Activated CD4-positive, alpha-beta T cell treated with anti-CD3 and anti-CD28 coated beads, Interleukin-2, amount 10 ng/mL, durations not matched to agents 24 days and 14 days (primary cell): ENCODE measurements at places on chromosomes 1 and 21.

DNA sequence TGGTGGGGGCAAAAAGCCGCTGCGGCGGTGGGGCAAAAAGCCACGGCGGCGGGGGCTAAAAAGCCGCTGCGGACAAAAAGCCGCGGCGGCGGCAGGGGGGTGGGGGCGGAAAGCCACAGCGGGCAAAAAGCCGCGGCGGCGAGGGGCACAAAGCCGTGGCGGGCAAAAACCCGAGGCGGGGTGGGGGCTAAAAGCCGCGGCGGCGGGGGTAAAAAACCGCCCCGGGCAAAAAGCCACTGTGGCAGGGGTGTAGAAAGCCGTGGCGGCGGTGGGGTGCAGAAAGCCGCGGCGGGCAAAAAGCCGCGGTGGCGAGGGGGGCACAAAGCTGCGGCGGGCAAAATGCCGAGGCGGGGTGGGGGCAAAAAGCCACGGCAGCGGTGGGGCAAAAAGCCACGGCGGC is 3901.8 kb downstream of the SRGAP2C start:
- DNase-seq = no peak

DNA sequence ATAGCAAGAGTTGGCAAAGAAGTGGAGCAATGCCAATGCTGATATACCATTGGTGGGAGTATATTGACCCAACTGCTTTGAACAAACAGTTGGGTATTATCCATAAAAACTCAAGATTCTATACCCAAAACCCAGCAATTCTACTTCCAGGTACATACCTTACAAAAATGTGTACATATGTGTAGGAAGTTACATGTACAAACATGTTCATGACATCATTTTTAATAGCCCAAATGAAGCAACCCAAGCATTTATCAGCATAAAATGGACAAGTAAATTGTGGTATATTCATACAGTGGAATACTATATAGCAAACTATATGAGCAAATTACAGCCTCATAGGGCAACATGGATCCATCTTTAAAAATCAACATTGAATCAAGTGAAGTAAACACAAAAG is 20.9 kb downstream of the RWDD3 start:
- DNase-seq = no peak

DNA sequence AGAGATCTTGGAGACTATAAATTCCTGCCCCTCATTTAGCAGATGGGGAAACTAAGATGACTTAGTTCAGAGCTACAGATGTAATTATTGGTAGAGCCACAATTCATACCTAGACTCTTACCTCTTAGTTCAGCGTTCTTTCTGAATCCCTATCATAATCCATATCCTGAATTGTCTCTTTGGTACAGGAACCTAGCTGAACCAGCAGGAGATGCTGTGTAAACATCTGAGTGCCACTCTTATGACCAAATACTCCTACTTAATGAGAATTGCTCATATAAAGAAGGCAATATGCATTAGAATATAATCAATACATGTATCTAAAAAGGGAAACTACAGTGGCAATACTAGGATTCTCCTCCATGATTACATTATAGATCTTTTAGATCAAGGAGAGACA is 459.0 kb downstream of the SIPA1L2 start:
- DNase-seq = no peak

DNA sequence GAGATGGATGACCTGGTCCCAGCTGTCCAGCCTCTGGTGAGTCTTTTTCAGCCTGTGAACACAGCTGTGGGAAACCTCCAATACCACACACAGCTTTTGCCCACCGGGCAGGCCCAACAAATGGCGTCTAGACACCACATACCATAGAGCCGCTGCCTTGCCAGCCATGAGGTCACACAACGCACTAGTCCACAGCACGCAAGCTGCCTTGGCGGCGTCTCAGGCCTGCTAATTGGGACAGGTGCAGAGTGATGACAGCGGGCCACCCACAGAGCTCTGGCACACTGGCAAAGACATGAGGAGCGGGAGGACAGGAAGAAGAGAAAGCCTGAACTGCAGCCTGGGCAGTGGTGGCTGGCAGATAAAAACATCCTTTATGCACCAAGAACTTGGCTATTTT is 125.5 kb downstream of the ADAMTS1 start:
- no peak for DNase-seq

GRCh38 chr1:119675349-119676345 is 27.6 kb upstream of the ZNF697 start:
- DNase-seq = peak; percentile 90

DNA sequence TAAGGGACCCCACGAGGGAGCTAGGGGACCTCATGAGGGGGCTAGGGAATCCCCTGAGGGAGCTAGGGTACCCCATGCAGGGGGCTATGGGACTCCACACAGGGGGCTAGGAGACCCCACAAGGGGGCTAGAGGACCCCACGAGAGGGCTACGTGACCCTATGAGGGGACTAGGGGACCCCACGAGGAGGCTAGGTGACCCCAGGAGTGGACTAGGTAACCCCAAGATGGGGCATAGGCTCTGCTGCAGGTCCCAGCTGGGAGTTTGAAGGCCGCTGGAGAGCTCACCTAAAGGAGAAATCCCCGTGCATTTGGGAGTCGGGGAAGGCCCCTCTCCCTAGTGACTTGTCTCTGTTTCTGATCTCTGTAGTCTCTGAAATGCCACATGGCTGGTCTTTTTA is 50.0 kb upstream of the DMRTB1 start:
- no peak for DNase-seq

GRCh38 chr1:192756314-192756713 is 52.5 kb upstream of the RGS2 start:
- no peak for DNase-seq

DNA sequence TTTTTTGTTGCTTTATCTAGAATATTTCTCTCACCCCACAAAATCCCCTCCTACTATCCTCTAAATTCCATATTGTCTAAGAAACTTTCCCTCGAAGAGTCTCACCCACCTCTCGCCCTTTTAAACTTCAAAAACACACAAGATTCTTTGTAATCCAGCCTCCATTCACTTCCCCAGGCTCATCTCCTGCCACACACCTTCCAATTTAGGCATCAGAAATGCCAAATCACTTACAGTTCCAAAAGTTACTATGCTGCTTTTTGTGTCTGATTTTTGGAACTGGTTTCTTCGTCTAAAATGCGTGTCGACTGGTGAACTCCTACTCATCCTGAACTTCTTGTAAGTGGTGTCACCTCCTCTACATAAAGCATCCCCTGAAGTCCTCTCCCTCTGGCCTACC is 482.4 kb upstream of the CAMK1G start:
- DNase-seq = no peak

DNA sequence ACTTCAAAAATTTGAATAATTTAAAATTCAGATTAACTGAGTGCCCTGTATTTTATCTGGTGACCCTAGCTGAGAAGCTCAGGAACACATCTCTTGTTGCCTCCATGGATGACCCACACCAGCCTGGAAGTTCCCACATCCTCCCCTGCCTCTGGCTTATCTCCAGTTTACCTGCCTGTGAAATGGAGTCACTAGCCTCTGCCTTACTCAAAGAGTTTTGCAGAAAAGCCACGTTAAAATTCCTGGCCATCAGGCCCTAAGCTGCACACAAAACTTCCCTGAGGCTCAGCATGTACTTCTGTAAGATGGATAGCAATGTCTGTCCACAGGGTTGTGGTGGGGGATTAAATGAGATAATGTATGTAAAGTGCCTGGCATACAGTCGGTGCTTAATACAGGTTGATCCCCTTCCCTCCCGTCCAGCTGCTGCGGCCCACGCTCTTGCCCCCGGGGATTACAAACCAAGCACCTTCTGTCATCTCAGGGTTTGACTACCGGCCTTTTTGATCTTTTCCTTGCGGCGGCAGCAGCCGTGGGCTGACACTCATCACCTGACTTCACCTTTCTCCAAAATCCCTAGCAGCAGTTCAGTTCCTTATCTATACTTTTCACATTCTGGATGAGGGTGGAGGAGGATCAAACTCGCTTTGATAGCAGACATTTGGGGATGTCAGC is 136.5 kb downstream of the CSMD2 start:
- DNase-seq = no peak
